GM12892 (cell line): ENCODE measurements at places on chromosomes 13 and 19.

DNA sequence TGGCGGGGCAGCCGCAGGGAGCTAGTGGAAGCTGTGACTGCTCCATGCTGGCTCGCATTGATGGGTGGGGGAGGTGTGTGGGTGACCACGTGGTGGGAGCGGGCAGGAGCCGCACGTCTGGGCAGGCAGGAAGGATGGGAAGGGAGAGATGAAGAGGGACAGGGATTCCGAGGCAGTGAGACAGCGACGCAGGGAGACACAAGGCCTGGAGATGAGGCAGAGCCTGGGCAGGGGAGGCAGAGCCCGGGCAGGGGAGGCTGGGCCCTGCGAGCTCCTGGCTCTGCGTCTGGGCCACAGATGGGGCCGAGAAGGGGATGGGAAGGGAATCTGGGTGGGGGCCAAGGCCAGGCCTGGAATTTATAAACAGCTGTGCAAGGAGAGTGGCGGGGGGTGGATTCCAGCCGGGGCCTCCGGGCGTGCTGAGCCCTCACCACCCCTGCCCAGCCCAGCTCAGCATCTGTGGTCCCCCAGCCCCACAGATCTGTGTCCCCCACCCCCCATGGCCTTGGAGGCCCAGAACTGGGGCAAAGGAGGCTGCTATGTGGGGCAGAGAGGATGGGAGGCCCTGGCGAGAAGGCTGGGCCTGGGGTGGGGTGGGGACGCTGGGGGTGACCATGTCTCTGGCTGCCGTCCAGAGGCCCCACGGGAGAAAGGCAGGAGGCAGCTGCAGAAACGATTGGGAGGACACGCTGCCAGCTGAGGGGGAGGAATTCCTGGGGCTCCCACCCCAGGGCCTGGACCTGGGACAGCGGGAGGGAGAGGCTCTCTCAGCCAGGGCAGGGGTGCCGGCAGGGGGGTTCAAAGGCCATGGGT lies 6.0 kb downstream of the EHD2 start:
- no peak for DNase-seq

GRCh38 chr19:18488403-18488723 lies 33.5 kb downstream of the ELL start:
- no peak for DNase-seq

DNA sequence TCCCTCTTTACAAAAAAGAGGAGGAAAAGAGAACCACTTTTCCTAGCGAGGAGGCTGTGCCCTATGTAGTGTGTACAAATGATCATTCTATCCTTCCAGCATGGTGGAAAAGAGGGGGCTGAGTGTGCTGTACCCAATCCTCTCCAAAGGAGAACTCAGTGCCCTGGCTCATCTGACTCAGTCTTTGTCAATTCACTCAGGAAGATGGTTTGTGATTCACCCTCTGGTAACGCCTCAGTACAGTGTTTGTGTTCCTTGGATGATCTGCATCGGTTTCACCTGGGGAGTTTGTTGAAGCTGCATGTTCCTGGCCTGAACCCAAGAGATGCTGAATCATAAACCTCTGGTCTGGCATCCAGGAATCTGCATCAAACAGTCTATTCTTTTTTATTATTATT lies 18.3 kb upstream of the ENOX1 start:
- DNase-seq = no peak

GRCh38 chr19:38049105-38049649 lies 142.2 kb downstream of the SIPA1L3 start:
- DNase-seq = peak; percentile 47

DNA sequence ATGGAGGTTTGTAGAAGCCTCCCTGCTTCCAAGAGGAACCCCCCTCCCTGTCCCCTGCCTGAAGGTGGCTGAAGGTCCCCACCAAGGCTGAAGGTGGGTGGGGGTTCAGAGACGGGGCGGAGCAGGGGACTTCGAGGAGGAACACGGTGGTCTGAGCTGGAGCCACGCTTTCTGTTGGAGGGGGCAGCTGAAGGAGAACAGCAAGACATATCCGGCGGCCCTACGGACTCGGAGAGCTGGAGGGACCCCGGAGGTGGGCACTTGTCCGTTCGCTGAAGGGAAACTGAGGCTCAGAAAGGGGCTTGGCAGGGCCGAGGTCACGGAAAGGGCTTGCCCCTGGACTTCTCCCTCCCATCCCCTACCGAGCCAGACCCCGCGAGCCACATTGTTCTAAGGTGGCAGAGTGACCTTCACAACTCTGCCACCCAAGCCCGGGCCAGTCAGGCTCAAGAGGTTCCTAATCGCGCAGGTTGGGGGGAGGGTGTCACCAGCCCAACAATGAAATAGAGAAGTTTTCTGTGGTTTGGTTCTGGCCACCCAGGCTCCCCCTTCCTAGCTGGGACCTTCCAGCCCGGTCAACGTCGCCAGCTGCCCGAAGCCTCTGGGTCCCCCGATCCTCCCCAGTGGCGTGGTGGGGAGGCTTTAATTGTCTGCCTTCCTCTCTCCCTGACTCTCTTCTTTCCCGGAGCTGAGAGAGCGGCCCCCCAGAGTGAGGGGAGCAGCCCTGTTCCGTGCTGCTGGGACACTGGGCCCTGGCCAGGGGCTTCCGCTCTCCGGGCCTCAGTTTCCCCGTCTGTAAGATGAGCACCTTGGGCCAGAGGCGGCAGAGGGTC lies 15.5 kb upstream of the KCNN1 start:
- no peak for DNase-seq

GRCh38 chr13:49560270-49561061 lies 24.9 kb downstream of the RCBTB1 start:
- DNase-seq = no peak

DNA sequence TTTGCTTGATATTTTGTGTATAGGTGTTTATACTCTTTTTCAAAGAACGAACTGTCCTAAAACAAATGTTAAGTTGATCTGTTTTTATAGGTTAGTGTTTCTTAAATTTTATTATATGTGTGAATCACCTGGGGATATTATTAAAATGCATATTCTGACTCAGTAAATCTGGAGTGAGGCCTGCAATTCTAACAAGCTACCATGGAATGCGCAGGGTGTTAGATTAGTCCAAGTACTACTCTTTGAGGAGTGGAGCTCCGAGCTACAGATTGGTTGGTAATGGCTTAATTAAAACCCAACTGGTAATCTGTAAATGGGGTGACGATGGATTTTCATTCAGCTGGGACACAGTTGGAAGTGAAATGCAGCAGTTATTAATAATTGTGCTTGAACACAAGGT lies 214.1 kb upstream of the UFM1 start:
- DNase-seq = no peak

DNA sequence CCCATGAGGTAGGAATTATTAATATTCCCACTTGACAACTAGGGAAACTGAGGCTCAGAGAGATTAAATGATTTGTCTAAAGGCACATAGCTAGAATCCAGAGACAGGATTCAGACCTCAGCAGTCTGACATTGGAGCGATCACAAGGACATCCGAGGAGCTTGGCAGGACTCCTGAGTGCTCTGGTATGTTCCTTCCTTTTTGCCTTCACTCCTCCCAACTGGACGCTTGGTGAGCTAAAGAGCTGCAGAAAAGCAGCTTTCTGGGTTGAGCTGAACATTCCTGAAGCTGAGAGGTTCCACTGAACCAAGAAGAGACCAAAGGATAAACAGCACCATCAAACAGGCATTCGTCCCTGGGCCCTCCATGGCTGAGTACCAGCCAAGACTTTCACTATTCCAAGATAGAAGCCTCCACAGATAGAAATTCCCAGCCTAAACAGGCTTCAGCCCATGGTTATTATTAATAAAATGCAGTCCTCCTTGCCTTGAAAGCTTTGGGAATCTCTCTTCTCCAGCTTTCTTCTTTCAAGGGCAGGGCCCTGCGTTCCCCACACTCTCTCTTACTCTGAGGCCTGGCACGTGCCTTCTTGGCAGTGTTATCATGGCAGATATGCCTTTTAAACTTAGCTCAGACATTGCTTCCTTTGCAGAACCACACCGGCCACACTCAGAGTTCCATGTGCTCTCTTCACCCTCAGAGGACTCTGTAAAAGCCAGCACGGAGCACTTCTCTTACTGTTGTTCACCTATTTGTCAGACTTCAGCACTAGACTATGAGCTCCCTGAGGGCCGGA lies 97.1 kb downstream of the CYSLTR2 start:
- no peak for DNase-seq

DNA sequence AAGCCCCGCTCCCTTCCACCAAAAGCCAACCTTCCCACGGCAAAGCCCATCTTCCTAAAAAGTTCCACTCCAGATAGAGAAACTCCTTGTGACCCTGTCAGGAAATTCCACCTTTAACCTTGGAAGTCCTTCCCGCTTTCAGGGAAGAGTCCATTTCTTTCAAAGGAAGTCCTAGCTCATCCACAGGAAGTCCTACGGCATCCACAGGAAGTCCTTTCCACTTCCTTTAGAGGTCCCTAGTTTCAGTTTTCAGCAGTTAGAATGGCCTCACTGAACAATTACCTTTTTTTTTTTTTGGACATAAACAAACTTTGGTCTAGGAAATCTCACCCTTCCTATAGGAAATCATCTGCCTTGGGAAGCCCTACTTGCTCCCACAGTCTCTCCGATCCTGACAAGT lies 31.7 kb downstream of the TRPM4 start:
- DNase-seq = no peak

GRCh38 chr19:55580628-55581144 lies at the start of gene ZNF579:
Gene ZNF579 (minus strand): TSS chr19:55580848. CDS start chr19:55579639, 1,209 bp downstream.
- peak; percentile 82 for DNase-seq

GRCh38 chr13:33229446-33230177 lies 55.9 kb downstream of the STARD13 start:
- no peak for DNase-seq

GRCh38 chr19:13115936-13116281 lies 631 bp downstream of the TRMT1 start:
- DNase-seq = no peak
